ENCODE measurements at places on chromosomes 2 and 18. TPM values are rescaled to one million over a fixed set of nuclear protein-coding genes. Genes with fewer than 3 reads are reported as not detected.

ALK gene
- 0.36 TPM for polyA plus RNA-seq

XDH gene
- polyA plus RNA-seq = 0.14 TPM

PFN4 gene
- 3.5 TPM for polyA plus RNA-seq

PCARE gene
- 0.30 TPM for polyA plus RNA-seq

LRRTM1 gene
- polyA plus RNA-seq = 41.7 TPM

TSPYL6 gene
- polyA plus RNA-seq = not detected

APLF gene
- 3.7 TPM for polyA plus RNA-seq

HTR2B gene
- polyA plus RNA-seq = 12.2 TPM

Data from renal pelvis (tissue), 12 donors.